HCT116 (cell line): ENCODE measurements at places on chromosomes 2 and 18.

DNA sequence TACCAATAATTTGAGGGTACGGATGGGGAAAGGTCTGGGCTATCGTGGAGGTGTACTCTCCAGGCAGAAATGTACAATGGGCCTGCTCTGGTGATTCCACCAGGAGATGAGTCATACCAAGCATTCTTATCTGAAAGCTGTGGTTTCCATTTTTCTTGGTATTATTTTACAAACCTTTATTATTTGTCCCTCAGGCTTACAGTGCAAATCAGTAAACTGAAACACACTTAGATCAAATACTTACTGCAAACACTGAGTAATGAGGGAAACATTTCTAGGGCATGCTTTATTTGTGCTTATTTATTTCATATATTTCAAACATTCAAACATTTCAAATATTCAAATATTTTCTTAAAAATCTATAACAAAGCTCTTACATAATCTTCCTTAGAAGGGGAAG lies 319.8 kb downstream of the RND3 start:
- DNase-seq, result no peak

DNA sequence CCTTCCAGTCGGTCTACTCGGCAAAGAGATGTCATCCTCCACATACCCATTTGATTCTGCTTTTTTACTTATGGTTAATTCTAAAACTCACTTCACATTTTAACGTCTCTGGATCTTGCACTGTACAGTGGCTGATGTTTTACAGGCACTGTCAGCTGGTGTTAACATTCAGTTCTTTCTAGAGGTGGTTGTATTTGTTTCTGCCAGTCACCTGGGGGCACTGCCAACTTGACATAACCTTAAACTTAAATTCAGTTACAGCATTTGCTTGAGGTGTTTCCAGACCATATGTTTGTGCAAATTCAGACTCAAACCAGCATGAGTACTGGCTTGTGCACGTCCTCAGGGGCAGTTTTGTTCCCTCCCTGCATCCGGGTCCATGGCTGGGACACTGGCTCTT lies 5.3 kb upstream of the TMEM185B start:
- DNase-seq, result no peak

DNA sequence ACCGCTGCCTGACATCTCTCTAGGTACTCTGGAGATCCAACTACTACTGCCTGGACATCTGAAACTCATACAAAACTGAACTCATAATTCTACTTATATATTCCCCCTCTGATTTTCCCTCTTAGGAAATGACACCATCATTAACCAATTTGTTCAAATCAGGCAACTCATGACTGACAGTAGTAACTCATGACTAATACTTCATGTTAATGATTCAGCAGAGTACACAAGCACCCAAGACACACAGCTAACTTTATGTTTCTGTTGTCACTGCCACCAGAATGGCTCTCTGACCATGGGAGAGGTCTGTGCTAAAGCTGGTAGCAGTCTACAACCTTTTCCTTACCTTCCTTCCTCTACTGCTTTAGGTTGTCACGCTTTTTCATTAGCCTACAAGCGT lies 91.1 kb downstream of the ITSN2 start:
- DNase-seq, result no peak

DNA sequence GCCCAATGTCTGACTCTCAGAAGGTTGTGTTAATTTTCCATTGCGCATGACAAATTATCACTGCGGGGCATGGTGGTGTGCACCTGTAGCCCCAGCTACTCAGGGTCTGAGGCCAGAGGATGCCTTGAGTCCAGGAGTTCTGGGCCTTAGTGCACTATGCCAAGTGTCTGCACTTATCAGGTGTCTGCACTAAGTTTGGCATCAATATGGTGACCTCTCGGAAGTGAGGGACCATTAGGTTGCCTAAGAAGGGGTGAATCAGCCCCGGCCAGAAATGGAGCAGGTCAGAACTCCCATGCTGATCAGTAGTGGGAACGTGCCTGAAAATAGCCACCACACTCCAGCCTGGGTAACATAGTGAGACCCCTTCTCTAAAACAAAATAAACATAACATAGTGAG lies 61.7 kb upstream of the ZNF532 start:
- DNase-seq, result no peak

DNA sequence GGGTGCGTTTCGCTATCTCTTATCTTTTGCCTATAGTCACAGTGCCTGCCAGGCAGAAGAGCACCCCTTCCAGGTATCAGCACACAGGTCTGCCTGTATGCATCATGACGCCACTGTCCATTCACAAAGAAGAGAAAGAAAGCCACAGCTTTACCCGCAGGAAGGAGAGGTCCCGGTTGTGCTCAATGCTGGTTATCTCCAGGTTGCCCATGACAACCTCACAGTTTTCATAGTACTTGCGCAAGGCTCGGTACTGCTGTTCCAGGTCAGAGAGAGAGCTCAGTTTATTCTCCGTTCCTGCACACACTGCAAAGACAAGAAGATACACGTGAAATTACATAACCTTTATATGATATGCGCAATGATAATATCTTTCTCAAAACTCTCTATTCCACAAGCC lies 414.0 kb downstream of the ERBB4 start:
- no peak for DNase-seq
